H1 (cell line): ENCODE measurements at places on chromosomes 12 and 14.

- DNase-seq: no peak
Measured at GRCh38 chr12:46460682-46461210, 88.2 kb upstream of the SLC38A2 start.

GRCh38 chr12:93824514-93825500 lies 147.6 kb downstream of the CRADD start:
- peak; percentile 36 for DNase-seq

GRCh38 chr12:94832780-94833681 lies 170.5 kb downstream of the NDUFA12 start:
- DNase-seq: peak; percentile 58

DNA sequence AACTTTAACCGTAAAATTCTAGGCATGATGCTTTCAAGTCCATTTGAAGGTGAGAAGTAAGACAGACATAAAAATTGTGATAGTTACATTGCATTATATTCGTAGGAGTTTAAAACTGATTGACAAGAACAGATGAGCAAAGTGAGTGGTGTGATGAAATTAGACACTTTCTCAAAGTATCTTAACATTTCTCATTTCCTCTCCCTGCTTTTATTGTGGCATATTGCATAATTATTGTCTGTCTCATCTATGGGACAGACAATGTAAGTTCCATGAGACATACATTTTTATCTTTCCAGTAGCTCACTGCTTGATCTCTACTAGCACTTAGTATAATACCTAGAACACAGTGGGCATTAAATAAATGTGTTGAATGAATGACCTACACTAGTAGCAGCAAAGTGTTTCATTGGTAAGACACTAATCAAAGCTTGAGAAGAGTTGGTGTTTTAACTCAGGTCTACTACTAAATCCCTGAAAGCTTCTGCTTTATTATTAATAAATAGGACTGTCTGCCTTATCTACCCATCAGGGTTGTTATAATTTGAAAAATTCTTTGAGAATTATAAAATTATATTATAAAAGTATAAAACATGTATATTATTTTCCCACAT lies 19.0 kb downstream of the A2M start:
- no peak for DNase-seq

DNA sequence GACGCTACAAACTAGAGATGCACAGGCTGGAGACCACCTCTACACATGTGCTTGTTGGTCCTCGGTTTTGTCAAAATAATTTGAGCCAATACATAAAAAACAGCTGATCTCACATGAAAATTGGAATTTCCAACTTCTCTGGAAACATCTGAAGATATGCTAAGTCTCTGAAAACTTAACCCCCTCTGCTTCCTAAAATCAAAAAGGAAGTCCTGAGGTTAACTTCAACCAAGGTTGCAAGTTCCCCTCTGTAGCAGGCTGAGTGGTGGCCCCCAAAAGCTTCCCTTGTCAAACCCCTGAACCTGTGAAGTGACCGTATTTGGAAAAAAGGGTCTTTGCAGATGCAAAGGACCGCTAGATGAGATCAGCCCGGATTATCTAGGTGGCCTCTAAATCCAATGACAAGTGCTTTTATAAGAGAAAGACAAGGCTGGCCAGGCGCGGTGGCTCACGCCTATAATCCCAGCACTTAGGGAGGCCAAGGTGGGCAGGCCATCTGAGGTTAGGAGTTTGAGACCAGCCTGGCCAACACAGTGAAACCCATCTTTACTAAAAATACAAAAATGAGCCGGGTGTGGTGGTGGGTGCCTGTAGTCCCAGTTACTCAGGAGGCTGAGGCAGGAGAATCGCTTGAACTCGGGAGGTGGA lies 32.0 kb upstream of the VPS37B start:
- no peak for DNase-seq

DNA sequence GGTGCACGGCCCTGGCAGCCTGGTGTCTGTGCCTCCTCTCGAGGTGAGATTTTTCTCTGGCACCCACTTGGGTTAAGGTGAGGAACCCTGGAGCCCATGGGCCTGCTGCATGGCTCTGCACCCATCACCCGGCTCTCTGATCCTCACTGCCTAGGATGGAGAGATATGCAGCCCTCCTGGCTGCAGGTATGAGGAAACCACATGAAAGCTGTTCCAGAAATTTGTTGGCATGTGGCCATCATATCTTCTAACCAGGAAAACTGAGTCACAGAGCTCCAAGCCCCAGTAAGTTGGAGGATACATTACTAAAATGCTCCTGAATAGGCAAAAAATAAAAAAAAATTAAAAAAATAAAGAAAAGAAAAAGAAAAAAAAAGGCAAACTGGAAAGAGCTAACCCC lies 39.3 kb upstream of the DDX11 start:
- DNase-seq: no peak

- no peak for DNase-seq
Measured at GRCh38 chr12:131276501-131277185, 322.9 kb downstream of the ADGRD1 start.

DNA sequence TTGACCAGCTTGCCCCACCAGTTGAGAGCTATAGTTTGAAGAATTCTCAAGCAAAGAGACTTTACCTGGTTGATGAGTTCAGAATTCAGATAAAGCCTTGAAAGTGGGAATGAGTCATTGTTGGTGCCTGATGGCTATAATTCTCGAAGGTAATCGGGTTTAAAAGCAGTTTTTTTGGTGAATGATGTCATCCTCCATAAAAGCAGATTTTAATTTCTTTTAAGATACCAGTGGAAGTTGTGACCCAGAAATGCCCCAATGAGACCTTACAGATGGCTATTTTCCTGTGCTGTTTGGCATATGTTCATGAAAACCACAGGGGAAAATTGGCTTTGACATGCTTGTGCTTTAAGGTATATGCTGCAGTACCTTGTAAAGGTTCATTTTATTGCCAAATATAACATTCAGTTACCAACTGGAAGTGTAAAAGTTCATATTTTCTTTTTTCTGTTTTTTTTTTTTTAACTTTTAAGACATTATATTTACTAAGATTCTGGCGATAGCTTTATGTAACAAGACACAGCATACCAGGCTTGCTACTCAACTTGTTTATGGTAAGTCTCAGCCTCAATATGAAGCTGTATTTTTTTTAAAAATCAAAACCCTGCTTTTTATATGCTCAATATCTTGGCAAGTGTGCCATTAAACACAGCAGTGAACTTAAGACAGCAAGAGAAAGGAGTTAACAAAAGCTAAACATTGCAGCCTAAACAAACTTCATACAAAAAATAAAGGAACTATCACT lies 119.3 kb downstream of the LMNTD1 start:
- no peak for DNase-seq

DNA sequence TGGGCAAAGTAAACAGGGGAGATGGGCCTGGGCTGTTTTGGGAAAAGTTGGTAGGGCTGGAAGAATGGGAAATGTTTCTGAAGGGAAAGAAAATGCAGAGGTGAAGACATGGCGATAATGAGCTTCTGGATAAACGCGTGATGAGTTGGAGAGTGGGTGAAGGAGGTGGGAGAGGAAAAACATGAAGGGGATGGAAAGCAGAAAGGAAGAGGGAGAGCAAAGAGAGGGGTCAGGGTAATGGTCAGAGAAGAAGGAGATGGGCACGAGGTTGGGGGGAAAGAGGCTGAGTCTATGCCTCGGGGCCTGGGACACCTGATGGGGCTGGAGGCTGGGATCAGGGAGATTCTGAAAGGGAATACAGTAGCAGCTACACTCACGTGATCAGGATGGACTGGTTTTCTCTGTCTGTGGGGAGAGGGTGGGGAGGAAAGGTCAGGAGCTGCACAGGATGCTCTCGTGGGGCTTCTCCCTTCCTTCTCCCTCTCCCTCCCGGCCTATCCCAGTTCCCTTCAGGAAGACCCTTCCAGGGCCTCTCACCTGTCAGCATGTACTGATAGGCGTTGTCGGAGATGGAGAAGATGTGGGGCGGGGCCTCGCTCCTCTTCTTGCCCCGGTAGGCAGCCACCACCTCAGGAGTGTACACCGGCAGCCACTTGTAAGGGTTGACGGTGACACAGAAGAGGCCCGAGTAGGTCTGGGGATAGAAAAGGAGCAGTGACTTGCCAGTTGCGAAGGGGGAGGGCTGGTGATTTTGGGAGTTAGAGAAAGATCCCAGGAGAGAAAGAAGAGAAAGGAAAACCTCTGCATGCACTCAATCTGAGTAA lies 3.1 kb downstream of the MYH7 start:
- no peak for DNase-seq

DNA sequence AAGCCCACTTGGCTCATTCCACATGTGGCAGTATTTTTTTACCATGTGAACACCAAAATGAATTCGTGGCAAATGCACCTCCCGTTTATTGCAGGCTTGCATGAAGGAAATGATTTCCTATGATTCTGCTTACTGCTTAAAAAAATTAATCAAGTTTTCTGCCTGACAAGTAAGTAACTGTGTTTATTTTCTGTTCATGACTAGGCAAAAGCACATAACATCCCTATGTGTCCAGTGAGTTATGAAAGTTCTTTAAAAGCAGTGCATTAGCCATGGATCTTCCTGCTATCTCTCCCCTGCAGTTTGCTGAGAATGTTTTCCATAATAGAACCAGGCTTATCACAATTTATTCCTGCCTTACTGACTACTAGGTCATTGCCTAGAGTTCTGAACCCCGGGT lies 20.4 kb downstream of the GPR65 start:
- DNase-seq: no peak
